ENCODE measurements at places on chromosomes 5 and 9. TPM values are rescaled to one million over a fixed set of nuclear protein-coding genes. Genes with fewer than 3 reads are reported as not detected.

Gene CATSPER3
- polyA plus RNA-seq = 0.37 TPM

Gene FAM221B
- polyA plus RNA-seq = not detected

Gene GNA14
- polyA plus RNA-seq = 0.26 TPM

Gene TMEM215
- polyA plus RNA-seq = not detected

Gene ADRA1B
- 2.2 TPM for polyA plus RNA-seq

Gene ANKRD18B
- polyA plus RNA-seq = 2.7 TPM
